CD4-positive, alpha-beta T cell treated with Interleukin-17A for 1 hour (primary cell): ENCODE measurements at places on chromosomes 4 and X.

DNA sequence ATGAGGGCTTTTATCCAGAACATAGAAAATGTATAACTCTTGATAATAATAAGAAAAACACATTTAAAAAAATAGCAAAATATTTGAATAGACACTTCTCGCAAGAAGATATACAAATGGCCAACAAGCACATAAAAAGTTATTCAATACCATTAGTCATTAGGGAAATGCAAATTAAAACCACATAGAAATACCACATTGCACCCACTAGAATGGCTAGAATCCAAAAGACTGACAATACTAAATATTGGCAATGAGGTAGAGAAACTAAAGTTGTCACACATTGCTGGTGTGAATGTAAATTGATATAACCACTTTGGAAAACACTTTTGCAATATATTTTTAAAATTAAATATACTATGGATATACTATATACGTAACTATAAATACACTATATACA is 754.3 kb upstream of the MAGEB2 start:
- DNase-seq, result no peak

GRCh38 chrX:38041237-38041636 is 34.9 kb downstream of the SYTL5 start:
- DNase-seq, result no peak

GRCh38 chrX:10165580-10166247 is 8.9 kb downstream of the CLCN4 start:
- DNase-seq, result no peak

GRCh38 chr4:140675599-140676231 is 80.5 kb downstream of the TBC1D9 start:
- DNase-seq, result no peak

DNA sequence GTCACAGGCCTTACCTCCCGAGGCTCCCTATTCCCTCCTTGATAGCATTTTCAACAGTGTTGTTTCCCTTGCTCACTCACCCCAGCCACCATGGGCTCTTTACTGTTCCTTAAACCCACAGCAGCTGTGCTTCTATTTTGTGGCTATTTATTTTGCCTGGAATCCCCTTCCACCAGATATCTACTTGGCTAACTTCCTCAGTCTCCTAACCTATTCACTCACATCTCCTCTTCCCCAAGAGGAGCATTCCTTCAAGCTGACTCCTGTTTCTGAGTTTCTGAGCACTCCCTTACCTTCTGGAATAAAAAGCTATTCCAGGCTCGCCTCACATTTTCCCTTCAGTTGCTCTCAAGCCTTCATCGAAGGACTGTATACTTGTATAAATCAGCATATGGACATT is 50.5 kb downstream of the CXCL1 start:
- no peak for DNase-seq

DNA sequence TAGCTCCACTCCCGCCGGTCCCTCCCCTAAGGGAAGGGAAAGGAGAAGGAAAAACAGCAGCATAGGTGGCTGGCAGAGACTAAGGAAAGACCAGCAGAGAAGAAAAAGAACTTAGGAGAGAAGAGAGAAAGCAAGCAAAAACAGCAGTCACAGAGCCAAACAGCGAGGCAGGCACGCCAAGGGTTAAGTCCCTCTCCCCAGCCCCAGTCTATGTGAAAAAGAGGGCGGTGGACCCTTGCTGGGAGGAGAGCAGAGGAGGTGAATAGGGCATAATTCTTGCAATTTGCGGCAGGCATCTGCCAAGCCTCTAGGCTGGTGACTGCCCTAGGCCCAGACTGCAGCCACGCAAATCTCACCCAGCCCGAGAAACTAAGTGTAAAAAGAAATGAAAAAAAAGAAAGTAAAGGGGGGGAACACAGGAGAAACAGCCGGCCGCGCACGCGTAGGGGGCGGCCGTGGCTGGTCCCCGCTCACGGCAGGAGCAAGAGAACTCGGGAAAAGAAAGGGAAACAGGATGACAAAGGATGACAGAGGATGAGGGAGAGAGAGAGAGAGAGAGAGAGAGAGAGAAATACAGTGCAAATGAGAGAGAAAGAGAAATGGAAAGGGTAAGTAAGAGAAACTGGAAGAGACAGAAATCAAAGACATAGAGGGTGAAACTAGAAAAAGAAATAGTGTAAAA is 48.6 kb downstream of the MAGEA9 start:
- peak; percentile 40 for DNase-seq

GRCh38 chr4:4422856-4423499 is 36.1 kb downstream of the NSG1 start:
- no peak for DNase-seq

DNA sequence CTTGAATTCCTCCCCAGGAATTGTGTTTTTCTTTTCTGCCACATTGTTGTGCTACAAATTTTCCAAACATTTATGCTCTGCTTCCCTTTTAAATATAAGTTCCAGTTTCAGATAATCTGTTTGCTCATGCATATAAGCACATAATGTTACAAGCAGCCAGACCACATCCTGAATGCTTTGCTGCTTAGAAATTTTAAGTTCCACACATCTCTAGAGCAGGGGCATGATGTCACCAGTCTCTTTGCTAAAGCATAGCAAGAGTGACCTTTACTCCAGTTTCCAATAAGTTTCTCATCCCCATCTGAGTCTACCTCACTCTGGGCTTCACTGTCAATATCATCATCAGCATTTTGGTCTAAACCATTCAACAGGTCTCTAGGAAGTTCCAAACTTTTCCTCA is 932.5 kb downstream of the SH3BGRL start:
- DNase-seq, result peak; percentile 12

DNA sequence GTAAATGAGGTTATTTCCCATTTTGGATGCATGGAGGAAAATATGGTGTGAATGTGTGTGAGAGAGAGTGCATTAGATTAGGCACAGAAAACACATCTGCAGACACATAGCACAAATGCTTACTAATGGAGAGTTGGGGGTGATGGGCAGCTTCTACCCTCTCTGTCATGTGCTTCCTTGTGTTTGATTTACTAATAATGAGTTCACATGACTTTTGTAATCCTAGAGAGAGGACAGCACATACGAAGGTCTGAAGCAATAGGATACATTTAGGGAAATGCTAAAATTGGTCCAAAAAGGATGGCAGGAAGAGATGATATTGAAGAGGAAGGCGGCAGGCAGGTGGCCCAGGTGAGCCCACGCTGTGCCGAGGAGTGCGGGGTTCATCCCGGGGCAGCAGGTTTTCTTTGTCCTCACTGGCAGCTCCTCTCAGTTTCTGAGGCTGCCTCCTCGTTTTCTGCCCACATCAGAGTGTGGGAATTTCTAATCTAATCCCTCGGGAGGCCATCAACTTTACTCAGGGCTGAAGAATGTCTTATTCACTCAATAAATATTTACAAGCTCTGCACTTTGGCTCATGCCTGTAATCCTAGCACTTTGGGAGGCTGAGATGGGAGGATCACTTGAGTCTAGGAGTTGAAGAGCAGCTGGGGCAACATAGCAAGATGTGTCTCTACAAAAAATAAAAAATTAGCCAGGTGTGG is 15.9 kb upstream of the MAP9 start:
- DNase-seq, result no peak

DNA sequence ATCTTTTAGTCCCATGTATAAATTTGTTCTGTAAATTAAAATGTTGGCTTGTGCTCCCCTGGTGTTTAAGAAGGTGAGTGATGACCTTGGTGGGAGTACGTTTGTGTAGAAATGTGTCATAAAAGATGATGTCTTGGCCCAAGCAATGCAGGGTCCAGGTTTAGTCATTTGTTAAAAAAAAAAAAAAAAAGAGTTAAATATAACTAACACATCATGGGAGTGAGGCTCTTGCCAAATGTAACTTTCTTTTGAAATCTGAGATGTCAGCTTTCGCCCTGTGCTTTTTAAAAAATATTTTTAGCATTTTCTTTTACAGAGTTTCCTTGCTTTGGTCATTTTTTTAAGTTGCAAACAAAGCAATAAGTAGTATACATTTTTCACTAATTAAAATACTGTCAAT is 135.6 kb downstream of the FBXO8 start:
- no peak for DNase-seq

DNA sequence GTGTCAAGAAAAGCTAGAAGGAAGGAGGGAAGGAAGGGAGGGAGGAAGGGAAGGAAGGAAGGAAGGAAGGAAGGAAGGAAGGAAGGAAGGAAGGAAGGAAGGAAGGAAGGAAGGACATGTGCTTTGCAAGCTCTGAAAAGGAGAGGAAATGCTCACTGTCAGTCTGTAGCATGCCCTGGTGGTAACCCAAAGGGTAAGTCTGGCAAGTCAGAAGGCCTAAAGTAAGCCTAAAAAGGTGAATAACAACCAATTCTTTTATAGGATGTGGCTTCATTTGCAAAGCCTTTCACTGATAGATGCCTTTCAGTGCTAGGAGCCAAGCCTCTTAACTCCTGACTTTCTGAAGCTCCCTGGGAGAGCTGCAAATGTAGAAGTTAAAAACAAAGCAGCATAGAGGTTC is 542.6 kb downstream of the CFAP47 start:
- no peak for DNase-seq

GRCh38 chrX:101931136-101931487 is 715 bp downstream of the ZMAT1 start:
- DNase-seq, result no peak

GRCh38 chr4:244471-244870 is 60.8 kb downstream of the ZNF732 start:
- peak; percentile 78 for DNase-seq

DNA sequence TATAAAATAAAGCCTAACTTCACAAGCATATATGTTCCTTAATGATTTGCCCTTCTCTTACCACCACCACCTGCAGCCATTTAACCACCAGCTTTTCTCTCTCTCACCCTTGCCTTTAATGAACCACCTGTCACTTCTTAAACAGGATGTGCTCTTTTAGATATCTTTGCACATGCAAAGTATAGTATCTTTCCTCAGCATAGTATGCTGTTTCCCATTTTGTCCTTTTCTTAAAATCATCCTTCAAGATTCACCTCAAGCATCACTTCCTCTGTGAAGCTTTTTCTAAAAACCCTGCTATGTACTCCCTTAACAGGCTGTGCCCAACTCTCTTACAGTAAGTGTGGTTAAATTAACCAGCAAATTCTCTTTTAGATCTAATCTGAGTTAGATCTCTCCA is 8.2 kb upstream of the CNOT6L start:
- DNase-seq, result peak; percentile 56

DNA sequence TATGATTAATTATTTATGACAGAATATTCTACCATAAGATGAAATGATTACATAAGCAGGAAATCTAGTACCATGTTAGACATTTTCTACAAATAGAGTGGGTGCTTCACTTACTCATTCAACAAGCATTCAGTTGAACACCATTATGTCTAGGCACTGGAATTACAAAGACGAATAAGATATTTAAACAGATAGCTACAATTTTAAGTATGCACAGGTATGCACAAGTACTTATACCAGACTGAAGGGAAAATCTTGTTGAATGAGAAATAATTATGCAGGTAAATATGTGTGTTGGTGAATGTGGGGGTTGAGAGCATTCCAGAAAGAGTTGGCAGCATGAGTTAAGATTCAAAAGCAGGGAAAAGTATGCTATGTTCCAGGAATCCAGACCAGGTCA is 107.3 kb upstream of the CNKSR2 start:
- DNase-seq, result no peak

DNA sequence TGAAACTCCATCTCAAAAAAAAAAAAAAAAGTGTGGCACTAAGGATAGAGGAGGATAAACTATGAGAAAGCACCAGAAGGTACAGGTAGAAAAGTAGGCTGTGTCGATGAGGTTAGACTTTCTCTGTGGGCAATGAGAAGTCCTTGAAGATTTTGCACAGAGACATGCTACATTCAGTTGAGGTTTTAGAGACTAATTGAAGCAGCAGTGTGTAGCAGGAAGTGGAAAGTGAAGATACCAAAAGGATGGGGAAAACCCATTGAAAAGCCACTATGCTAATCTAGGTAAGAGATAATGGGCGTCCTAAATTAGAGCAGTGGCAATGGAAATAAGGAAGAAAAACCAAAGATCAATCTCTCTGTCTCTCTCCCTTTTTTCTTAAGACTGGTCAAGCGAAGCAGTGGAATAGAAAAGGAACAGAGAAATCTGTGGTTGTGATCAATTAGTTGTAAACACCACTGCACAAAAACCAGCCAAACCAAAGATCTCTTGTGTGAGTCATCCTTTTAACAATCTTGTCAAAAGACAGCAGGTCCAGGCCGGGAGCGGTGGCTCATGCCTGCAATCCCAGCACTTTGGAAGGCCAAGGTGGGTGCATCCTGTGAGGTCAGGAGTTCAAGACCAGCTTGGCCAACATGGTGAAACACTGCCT is 3.5 kb downstream of the SPINK2 start:
- DNase-seq, result peak; percentile 27

DNA sequence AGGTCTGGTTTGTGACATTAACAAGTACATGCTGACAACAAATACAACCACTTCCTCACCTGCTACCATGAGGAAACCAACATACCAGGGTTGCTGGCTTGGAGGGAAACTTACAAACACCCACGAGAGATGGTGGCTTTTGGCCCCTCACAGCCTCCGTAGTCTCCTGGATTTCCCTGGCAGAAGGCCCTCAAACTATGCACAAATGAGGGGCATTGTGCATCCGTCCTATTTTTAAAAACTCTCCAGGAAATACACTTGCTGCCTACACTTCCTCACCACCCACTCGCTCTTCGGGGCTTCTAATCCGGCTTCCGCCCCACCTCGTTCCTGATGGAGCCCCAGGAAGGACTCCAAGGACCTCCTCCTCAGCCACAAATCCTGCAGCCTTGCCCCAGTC is 355.0 kb upstream of the GATB start:
- DNase-seq, result peak; percentile 72

GRCh38 chrX:71543316-71543715 is 10.4 kb downstream of the OGT start:
- no peak for DNase-seq

GRCh38 chrX:75301060-75301459 is 27.2 kb downstream of the UPRT start:
- no peak for DNase-seq

- no peak for DNase-seq
Measured at GRCh38 chr4:77147079-77147782, 9.8 kb upstream of the CCNG2 start.

GRCh38 chr4:100889898-100890297 is 372.1 kb upstream of the EMCN start:
- DNase-seq, result no peak

DNA sequence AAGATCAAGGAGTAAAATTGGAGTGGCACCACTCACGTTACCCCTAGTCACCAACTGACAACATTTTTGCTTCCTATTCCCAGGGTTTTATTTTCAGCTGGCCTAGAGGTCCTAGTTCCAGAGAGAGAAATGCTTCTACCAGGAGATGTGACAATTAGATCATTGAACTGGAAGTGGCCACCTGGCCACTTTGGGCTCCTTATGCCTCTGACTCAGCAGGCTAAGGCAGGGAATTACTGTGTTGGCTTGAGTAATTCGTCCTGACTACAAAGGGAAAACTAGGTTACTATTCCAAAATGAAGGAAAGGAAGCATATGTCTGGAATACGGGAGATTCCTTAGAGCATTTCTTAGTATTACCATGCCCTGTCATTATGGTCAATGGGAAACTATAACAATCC is 831.6 kb upstream of the NDST4 start:
- DNase-seq, result no peak

DNA sequence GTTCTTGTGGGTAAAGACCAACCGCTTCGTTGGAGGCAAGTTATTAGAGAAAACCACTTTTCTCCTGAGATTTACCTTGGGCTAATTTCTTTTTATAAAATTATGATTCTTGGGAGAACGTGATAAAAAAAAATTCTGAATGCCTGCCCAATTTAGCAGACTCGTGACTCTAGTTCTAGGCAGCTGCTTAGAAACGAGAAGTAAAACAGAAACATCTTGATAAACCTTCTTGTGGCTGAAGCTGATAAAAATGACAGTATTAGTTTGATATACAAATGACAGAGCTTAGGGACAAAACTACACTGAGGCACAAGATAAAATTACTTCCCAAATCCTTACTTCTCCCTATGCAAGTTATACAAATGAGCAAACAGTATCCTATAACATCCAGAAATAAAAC is 458.9 kb upstream of the TEX13C start:
- no peak for DNase-seq

GRCh38 chr4:188336891-188337290 is 197.7 kb downstream of the TRIML1 start:
- no peak for DNase-seq
